ENCODE measurements at places on chromosomes 7 and 10.

DNA sequence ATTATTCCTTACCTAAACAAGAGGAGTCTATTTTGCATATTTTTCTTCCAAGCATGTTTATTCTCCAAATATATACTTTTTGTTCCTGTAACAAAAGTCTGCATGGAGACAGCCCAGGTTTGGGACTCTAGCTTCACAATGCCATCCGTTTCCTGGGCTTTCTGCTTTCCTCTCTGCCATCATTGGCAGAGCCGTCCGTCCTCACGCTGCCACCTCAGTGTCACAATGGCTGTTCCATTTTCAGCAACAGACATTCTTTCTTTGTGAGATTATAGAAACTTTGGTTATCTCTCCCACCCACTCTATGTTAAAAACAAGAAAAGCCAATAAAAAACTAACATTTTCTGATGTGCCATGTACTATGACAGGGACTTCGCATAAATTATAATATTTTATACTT, 825.2 kb downstream of the REEP3 start:
- H3K4me3 ChIP-seq: no peak overlapping the region
- H3K27ac ChIP-seq: no peak overlapping the region
- H3K27me3 ChIP-seq: no peaks in the 10 kb centered on the region
- no peaks in the 10 kb centered on the region for H3K36me3 ChIP-seq
- DNase-seq: no peak

DNA sequence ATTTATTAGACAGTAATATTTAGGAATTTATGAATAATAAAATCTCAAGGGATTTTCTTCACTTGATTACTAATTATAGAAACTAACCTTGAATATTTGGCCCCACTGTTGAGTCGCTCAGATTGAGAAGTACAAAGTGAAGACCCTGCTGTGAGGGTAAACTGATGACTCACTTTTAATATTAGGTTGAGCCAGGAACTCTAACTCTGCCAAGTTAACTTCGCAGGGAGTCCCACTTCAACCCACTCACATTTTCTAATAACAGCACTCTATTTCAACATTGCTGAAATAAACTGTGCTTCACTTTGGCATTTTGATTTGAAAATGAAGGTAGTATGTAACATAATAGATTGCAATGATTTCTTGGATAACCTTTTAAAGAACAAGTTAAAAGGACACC, 200.7 kb downstream of the POLR1F start:
- no peak overlapping the region for H3K27ac ChIP-seq
- DNase-seq: no peak
- H3K27me3 ChIP-seq: no peaks in the 10 kb centered on the region
- no peaks in the 10 kb centered on the region for H3K36me3 ChIP-seq

DNA sequence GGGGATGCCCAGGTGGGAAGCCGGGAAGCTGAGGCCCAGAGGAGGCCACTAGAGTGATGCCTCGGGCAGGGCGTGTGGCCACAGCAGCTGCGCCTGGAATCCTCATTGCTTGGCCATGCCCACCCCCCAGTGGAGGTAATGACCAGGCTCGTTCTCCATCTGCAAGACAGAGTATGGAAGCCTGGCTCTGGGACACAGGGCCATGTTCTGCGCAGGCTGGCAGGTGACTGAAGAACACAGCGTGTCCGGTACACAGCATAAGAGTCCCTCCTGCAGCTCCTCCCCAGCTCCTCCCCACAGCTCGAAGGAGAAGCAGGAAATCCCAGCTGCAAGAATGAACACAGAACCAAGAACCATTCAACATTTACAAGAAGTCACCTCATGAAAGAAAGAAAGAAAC, 64.8 kb downstream of the SMURF1 start:
- H3K27me3 ChIP-seq: no peaks in the 10 kb centered on the region
- H3K4me3 ChIP-seq: no peak overlapping the region
- peaks cover 48% of the 10 kb centered on the region for H3K4me1 ChIP-seq
- H3K36me3 ChIP-seq: no peaks in the 10 kb centered on the region
- no peak for DNase-seq

- DNase-seq: no peak
- peak overlapping the region; percentile 42 for H3K27ac ChIP-seq
- H3K4me1 ChIP-seq: peaks cover 57% of the 10 kb centered on the region
- H3K4me3 ChIP-seq: no peak overlapping the region
Observed at GRCh38 chr7:4712281-4713182, 30.4 kb downstream of the FOXK1 start.

GRCh38 chr7:104550362-104550761, 222.0 kb downstream of the LHFPL3 start:
- H3K4me3 ChIP-seq: no peak overlapping the region
- peaks cover 18% of the 10 kb centered on the region for H3K4me1 ChIP-seq
- no peaks in the 10 kb centered on the region for H3K36me3 ChIP-seq
- no peak overlapping the region for H3K27ac ChIP-seq
- no peak for DNase-seq

GRCh38 chr10:62014510-62014909, 113.0 kb downstream of the ARID5B start:
- H3K27me3 ChIP-seq: no peaks in the 10 kb centered on the region
- H3K36me3 ChIP-seq: no peaks in the 10 kb centered on the region
- H3K4me1 ChIP-seq: peaks cover 45% of the 10 kb centered on the region
- H3K27ac ChIP-seq: no peak overlapping the region
- H3K4me3 ChIP-seq: no peak overlapping the region
- DNase-seq: no peak

- DNase-seq: no peak
- no peak overlapping the region for H3K4me3 ChIP-seq
- no peaks in the 10 kb centered on the region for H3K27me3 ChIP-seq
- no peak overlapping the region for H3K27ac ChIP-seq
- H3K36me3 ChIP-seq: no peaks in the 10 kb centered on the region
- no peaks in the 10 kb centered on the region for H3K4me1 ChIP-seq
Observed at GRCh38 chr10:75712242-75712880, 280.9 kb downstream of the LRMDA start.

DNA sequence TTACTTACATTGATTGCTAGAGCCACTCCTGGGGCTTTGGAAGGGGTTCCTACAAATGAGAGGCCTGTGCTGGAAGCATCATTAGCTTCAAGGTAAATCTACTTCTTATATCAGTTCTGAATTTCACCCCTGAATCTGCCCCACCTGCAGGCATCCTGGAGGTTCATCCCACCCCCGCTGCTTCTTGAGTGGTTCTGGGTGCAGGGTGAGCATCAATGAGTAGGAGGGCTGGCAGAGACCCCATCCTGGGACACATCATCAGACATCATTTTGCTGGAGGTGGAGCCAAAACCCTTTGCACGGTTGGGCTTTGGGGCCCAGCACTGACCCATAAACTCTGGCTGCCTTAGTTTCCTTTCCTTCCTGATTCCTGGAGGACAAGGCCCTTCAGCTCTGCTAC, 143.7 kb downstream of the PTPN20 start:
- no peak overlapping the region for H3K27ac ChIP-seq
- H3K4me3 ChIP-seq: no peak overlapping the region
- H3K4me1 ChIP-seq: peaks cover 4% of the 10 kb centered on the region
- DNase-seq: peak; percentile 88
- H3K27me3 ChIP-seq: no peaks in the 10 kb centered on the region
- no peaks in the 10 kb centered on the region for H3K36me3 ChIP-seq

GRCh38 chr10:88382699-88383098, 200.4 kb downstream of the RNLS start:
- H3K36me3 ChIP-seq: no peaks in the 10 kb centered on the region
- no peak overlapping the region for H3K27ac ChIP-seq
- DNase-seq: no peak
- H3K27me3 ChIP-seq: no peaks in the 10 kb centered on the region
- H3K4me1 ChIP-seq: peaks cover 29% of the 10 kb centered on the region

GRCh38 chr7:137669706-137670105, 177.1 kb downstream of the DGKI start:
- H3K27ac ChIP-seq: no peak overlapping the region
- H3K4me1 ChIP-seq: no peaks in the 10 kb centered on the region
- no peak overlapping the region for H3K4me3 ChIP-seq
- no peaks in the 10 kb centered on the region for H3K36me3 ChIP-seq

- H3K27me3 ChIP-seq: no peaks in the 10 kb centered on the region
- H3K36me3 ChIP-seq: no peaks in the 10 kb centered on the region
- H3K27ac ChIP-seq: no peak overlapping the region
- no peak for DNase-seq
- H3K4me3 ChIP-seq: no peak overlapping the region
Observed at GRCh38 chr7:140418653-140419052, 14.8 kb downstream of the RAB19 start.

GRCh38 chr10:80528185-80528700, 9.5 kb upstream of the SH2D4B start:
- no peak overlapping the region for H3K27ac ChIP-seq
- H3K4me1 ChIP-seq: peaks cover 29% of the 10 kb centered on the region
- no peaks in the 10 kb centered on the region for H3K27me3 ChIP-seq
- no peak for DNase-seq
- H3K4me3 ChIP-seq: no peak overlapping the region

DNA sequence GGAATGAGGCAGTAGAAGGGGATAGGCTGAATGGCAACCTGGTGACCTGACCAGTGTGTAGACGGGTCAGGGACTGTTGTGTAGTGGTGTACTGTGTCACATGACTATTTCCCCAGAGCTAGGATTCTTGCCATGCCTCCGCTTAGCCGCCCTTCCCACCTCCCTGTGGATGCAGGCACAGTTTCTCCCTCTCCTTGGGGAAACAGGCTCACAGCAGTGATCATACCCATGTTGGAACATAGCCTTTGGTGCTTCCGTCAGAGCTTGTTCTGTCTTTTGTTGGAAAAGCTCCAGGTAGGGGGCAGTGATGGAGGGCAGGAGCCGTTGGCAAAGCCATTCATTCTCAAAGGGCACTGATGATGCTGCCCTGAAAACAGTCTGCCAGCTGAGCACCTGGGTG, 44.3 kb downstream of the OGDH start:
- DNase-seq: no peak

- H3K27ac ChIP-seq: no peak overlapping the region
- no peaks in the 10 kb centered on the region for H3K36me3 ChIP-seq
- H3K27me3 ChIP-seq: no peaks in the 10 kb centered on the region
- no peaks in the 10 kb centered on the region for H3K4me1 ChIP-seq
- no peak for DNase-seq
Observed at GRCh38 chr10:63833411-63834060, 312.3 kb downstream of the REEP3 start.

DNA sequence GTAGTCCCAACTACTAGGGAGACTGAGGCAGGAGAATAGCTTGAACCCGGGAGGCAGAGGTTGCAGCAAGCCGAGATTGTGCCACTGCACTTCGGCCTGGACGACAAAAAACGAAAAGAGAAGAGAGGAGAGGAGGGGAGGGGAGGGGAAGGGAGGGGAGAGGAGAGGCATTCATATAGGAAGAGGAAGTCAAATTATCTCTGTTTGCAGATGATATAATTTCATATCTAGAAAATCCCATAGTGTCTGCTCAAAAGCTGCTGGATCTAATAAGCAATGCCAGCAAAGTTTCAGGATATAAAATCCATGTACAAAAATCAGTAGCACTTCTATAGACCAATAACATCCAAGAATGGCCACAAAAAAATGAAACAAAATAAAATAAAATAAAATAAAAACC, 120.3 kb downstream of the LMBR1 start:
- no peaks in the 10 kb centered on the region for H3K4me1 ChIP-seq
- DNase-seq: no peak
- H3K27ac ChIP-seq: no peak overlapping the region
- H3K36me3 ChIP-seq: no peaks in the 10 kb centered on the region
- no peak overlapping the region for H3K4me3 ChIP-seq
- no peaks in the 10 kb centered on the region for H3K27me3 ChIP-seq

GRCh38 chr7:141651417-141651816, 50.5 kb downstream of the DENND11 start:
- H3K4me3 ChIP-seq: no peak overlapping the region
- no peaks in the 10 kb centered on the region for H3K27me3 ChIP-seq
- H3K36me3 ChIP-seq: no peaks in the 10 kb centered on the region
- no peaks in the 10 kb centered on the region for H3K4me1 ChIP-seq

DNA sequence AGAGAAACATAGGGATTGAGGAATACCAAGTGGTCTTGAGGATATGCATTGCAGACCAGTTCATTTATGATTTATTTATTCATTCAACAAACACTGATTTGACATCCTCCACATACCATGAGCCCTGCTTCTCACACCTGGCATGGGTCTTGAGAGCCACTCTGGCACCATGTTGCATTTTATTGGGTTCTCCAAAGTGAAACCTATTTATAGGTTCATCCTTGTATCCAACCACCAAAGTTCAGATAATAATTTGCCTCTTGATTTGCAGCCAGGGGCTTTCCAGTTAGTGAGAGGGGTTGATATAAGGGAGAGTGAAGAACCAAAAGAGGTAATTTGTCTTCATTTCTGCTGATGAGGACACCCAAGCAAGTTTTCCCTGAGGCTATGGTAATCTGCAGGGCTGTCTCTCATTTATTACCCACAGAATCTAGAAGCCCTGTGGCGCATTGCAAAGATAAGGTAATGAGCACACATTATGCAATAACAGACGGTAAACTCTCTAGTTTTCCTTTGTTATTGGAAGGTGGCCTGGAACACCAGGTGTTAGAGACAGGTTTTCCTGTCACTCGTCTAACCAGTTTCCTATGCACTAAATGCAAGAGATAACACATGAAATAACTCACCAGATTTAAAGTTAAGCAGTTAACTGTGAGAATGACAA, 28.8 kb upstream of the ICA1 start:
- H3K4me1 ChIP-seq: no peaks in the 10 kb centered on the region
- no peaks in the 10 kb centered on the region for H3K36me3 ChIP-seq
- DNase-seq: no peak
- no peaks in the 10 kb centered on the region for H3K27me3 ChIP-seq
- no peak overlapping the region for H3K27ac ChIP-seq

DNA sequence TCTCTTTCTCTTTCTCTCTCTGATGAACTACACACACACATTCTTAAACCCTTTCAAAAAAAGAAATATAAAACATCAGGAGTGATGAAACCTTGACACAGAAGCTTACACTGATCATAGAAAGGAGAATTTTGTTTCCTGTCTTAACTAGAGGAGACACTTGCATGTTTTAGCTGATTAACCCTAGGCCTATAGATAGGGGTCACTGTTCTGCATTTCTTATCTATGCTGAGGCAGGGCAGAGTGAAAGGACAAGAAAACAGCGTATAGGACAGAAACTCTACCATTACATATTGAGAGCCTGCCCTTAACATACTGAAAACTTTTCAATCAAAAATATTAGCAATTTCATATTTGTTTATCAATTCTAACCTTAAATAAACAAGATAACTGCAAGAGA, 680.6 kb upstream of the MBL2 start:
- no peak overlapping the region for H3K27ac ChIP-seq
- H3K27me3 ChIP-seq: no peaks in the 10 kb centered on the region
- no peaks in the 10 kb centered on the region for H3K36me3 ChIP-seq
- H3K4me1 ChIP-seq: no peaks in the 10 kb centered on the region
- DNase-seq: no peak
- H3K4me3 ChIP-seq: no peak overlapping the region

Data from vagina (tissue), 2 donors.